Activated effector memory CD4-positive, alpha-beta T cell treated with Interleukin-2 at 50 U/mL for 16 hours (primary cell): ENCODE measurements at places on chromosomes 12 and 14.

GRCh38 chr14:91339671-91340369 is 77.8 kb downstream of the CCDC88C start:
- DNase-seq = no peak

GRCh38 chr12:26520869-26521268 is 312.1 kb downstream of the ITPR2 start:
- DNase-seq = no peak

DNA sequence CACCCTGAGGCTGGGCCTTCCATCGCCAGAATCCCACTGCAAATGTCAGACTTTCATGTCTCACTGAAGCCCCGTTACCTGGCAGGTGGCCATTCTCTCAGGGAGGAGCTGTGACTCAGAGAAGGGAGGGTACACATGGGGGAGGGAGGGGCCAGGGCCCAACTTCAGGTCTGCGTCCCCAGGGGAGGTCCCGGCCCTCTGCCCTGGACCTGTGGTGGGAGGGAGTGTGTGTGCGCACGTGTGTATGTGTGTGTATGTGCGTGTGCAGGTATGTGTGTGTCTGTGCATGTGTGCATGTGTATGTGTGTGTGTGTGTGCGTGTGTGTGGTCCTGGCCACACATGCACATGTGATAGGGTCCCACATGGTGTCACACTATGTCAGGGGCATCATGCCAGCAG is 50.9 kb downstream of the MVK start:
- no peak for DNase-seq

DNA sequence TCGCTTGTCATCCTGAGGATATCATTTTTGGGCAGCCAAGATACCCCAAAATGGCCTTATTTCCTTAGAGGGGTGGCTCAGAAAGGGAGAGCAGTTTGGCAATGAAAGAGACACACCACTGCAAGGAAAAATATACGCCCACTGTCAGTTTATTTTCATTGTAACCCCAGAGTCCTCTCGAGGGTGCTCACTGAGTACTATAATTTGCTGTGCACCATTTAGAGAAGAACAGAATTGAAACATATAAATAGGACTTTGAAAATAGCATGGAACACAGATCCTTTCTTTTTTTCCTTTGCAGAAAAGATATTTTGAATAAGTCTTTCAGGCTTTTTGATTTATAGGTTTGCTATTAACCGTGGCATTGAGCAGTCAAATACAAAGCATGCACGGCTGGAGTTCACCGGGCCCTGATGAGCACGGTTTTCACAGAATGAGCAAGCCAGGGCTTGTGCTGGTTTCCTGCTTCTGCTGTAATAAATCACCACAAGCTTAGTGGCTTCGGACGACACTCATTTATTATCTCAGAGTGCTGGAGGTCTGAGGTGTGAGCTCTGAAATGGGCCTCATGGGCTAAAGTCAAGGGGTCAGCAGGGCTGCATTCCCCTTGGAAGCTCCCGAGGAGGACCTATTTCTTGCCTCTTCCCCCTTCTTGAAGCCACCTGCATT is 152.3 kb downstream of the ZNF664 start:
- DNase-seq = no peak

- no peak for DNase-seq
These were observed 50.7 kb downstream of the SENP1 start for GRCh38 chr12:48054955-48055821.

DNA sequence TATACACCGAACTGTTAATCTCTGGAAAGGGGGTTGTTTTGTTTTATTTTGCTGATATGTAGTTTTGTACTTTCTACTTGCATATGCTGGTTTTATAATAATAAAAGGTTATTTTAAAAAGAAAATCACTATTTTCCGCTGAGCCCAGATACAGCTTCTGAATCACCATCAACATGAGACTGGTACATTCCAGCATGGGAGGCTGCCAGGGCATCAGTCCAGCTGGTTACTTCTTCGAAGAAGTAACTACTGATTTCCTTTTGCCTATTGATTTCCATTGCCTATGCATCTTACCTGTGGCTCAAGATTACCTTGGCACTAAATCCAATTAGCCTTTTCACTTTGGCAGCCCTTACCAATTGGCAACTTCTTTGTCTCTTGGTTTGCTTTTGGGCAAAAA is 11.7 kb upstream of the OSBPL8 start:
- no peak for DNase-seq

DNA sequence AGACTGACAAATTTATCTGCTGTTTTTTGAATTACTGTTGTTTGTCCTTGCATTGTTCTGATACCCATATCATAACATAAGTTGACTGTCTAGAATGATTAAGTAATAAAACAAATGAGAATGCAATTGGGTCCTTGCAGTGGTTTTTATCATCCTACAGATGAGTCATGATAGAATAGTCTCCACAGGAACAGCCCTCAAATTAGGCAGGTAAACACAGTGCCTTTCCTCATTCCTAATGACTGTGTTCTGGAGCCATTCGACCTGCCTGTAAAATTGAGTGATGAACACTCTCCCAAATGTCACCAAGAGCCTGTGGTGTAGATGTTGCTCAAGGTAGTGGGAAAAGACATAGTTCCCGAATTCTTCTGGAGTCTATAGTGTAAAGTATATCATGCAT is 12.3 kb downstream of the NKX2-8 start:
- DNase-seq = no peak

GRCh38 chr12:106974511-106974910 is 12.4 kb downstream of the MTERF2 start:
- DNase-seq = no peak

DNA sequence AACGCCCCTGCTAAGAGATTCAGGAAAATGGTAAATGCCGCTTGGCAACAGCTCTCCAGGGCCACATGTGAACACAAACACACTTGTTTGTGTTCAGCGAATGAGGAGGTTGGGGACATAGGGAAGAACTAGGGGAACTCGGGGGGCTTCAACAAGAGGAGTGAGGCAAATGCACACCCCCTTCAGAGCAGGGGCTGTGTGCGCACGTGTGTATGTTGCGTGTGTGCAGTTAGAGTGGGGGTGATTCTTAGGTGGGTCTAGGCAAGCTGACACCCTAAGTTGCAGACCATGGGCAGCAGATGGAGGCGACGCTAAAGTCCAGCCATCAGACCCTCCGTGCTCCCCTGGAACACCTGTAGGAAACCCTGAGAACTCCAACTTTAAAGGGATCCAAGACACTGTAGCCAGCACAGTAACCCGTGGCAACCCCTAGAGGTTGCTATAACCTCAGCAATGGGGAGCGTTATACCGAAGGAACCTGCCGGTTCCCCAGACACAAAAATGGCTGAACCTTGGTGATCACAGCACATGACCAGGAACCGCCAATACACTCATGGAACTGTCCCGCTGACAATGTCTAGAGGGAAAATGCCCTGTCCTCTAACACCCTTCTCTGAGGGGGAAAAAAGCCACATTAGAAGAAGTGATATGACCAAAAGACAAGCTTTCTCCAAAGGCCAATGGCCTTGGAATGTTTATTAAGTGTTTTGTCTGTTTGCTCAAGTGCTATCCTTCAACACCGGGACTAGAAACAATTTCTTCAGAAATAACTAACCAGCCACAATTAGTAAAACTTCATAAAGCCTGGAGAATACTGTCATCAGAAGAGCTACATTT is 86.5 kb upstream of the CEP83 start:
- no peak for DNase-seq

GRCh38 chr12:124599074-124599999 is 31.9 kb upstream of the NCOR2 start:
- DNase-seq = no peak

DNA sequence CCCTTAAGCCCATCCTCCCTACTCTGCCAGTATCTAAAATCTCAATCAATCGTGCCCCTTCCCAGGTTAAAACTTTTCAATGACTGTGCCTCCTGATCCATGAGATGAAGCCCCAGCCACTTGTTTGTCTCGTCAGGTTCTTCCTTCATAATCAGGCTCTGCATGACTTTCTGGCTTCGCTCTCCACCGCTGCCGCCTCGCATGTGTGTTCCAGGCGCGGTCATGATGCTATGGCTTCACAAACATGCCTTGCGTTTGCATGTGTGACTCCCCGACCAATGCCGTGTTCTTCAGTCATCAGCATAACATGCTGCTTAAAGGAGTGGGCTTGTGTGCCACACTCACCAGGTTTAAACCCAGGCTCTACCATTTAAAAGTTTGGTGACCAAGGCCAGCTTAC is 5.0 kb upstream of the C1RL start:
- DNase-seq = no peak

DNA sequence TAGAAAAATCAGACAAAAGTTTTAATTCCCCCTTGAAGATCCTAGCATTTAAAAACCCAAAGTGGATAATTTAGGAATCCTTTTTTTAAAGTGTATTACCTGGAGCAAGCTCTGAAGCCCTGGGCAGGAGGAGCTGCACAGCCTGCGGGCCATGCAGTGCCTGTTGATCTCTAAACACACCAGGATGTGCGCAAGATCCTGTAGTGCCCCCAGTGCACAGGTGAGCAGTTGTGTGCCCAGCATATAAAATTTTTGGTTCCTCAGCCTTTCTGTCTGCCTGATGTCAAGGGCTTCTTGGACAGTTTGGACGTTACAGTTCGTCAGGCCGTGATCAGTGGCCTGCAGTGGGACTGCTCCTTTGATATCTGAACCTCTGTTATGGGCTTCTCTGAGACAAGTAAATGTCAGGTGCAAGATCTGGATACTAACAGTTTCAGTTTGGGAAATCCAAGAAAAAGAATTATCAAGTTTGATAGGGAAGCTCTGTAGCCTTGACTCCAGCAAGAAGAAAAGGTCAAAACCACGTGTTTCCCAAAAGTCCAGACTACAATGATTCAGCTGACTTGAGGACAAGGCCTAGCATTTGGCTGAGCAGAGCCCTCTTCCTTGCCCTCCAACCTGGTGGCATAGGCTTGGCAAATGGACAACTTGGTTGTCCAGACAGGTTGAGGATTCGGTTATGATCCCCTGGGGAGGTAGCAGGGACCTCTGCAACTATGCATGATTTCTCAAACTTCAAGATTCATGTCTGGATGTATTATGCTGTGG is 1.0 kb downstream of the ATXN7L3B start:
- DNase-seq = peak; percentile 23

GRCh38 chr12:113582521-113583218 is 111.0 kb upstream of the LHX5 start:
- no peak for DNase-seq

- no peak for DNase-seq
These were observed 337.5 kb downstream of the CCDC91 start for GRCh38 chr12:28527631-28528249.

DNA sequence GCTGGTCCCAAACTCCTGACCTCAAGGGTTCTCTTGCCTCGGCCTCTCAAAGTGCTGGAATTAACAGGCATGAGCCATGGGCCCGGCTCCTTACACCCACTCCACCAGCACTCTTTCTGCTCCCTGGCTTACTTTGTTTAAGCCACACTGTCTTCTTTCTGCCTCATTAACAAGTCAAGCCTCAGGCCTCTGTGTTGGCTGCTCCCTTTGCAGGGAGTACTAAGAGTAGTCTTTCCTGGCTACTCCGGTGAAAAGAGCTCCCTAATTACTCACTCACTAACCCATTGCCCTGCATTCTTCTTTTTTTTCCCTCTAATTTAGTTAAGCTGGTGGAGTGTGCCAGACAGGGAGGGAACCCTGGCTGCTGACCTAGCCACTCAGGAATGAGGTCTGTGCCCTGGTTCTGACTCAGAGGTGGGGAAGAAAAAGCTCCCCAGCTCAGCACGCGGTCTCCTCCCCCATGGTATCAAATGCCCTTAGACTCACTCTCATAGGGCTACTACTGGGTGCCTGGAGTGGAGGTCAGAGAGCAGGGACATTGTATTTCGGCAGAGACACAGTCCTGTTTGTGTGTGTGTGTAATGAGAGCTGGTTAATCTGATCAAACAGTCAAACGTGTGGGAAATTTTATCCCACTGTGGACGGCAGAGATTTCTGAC is 19.8 kb downstream of the GALNT6 start:
- DNase-seq = no peak

GRCh38 chr14:102540315-102541028 is 30.9 kb upstream of the ANKRD9 start:
- DNase-seq = no peak

DNA sequence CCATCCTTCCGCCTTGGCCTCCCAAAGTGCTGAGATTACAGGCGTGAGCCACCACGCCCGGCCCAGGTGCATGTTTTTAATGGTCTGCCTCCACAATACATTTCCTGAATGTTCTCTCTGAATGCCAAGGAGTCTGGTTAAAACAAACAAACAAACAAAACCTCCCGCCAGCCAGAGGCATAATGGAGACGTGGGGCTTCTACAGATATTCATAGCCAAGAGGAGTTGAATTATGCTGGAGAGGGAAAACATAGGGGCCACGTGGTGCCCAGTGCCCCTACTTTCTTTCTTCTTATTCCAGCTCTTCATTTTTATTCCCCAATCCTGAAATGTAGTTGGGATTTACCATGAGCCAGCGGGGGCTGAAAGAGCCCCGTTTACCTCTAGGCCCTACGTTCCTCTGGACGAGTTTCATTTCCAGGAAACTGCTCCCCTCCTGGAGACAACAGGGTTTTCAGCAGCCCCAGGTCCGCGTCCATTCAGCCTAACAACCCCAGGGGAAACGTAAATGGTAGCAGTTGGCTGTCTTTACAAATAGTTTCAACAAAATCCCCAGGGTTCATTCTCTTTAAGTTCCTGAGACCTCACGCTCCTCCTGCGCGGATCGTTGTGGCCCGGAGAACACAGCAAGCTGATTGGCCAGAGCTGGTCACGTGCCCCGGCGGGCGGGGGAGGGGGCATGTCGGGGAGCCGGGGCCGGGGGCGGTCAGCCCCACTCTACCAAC is 108.5 kb upstream of the ESRRB start:
- no peak for DNase-seq

DNA sequence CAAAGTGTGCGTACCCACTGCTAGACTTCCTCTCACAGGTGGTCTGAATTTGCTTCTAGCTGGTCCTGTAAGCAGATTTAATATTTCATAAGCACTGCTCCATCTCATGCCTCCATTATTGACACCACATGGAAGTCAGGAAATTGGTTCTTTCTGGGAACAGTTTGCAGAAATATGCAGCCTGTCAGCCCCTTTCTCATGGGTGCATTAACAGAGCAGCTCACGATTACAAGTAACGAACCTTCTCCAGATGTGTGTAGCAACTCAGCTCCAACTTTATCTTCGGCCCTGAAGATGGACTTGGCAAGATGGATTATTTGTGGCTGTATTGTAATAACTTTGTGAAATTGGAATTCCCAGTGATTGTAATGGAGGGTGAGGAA is 214.5 kb upstream of the DDHD1 start:
- DNase-seq = no peak

DNA sequence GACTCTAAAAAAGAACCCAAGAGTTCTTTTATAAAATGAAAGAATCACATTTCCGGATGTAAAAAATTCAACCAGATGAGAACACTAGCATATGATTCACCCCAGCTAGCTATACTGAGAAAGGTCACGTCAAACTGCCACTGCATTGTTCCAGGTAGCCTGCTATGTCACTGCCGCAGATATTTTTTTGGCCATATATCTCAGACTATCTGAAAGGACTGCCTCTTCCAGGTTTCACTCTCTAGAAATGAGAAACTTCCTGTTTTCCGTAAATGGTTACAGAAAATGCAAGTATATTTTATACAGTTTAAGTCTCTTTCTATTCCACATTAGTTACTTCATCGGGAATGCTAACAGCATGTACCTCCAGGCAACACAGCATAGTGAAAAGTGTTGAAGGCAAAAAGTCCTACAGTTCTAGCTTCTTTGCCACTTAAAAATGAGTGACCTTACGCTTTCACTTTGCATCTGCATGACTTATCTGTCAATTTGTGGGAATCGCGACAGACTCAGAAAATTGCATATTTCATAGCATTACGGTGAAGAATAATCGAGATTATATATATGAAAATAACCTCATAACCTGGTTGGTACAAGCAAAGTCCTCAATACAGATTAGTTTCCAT is 105.2 kb downstream of the MED13L start:
- no peak for DNase-seq

- peak; percentile 65 for DNase-seq
These were observed 3.2 kb upstream of the SYNE3 start for GRCh38 chr14:95519699-95520098.
